ENCODE measurements at places on chromosomes 12 and 14.

DNA sequence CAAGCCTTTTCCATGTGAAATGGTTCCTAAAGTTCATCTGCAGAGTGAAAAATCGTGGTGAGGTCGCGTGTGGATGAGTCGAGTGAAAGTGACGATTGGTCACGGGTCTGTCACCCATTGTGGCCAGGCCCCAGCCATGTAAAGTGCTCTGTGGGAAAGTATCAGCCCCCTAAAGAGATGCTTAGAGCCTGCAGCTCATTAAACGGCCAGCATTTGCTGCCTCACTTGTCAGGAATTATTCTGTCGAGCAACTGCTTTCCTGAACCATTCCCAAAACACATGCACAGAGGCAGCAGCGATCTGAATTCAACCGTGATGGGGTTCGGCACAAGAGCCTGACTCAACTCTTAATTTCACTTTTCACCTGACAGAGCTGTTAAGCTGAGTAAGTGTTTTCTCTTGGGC, 16.0 kb downstream of the DBX2 start:
- DNase-seq = no peak

- peak; percentile 56 for DNase-seq
These were observed 596 bp downstream of the DLST start for GRCh38 chr14:74882103-74882920.

DNA sequence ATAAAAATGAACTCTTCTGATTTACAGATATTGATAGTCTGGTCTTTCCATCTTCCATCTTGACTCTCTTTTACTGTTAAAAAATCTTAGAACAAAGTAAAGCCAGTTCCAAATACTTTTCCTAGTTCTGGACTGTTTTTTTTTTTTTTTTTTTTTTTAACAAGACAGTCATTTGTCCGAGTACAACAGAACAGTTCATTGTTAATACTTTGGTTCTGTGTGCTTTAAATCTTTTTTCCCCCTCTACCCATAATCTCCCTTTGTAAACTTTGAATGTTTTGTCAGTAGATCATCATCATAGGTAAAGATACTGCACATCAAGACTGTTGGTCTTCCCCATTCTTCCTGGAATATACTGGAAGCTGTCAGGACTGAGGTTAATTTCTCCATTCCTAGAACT, 38.0 kb downstream of the ADIPOR2 start:
- DNase-seq = no peak

GRCh38 chr12:72300728-72301127, 28.6 kb downstream of the TRHDE start:
- DNase-seq = no peak

- DNase-seq = no peak
These were observed 1.9 kb upstream of the KLHDC1 start for GRCh38 chr14:49691031-49691430.

- DNase-seq = no peak
These were observed 256.3 kb downstream of the TMTC2 start for GRCh38 chr12:82942991-82943401.

DNA sequence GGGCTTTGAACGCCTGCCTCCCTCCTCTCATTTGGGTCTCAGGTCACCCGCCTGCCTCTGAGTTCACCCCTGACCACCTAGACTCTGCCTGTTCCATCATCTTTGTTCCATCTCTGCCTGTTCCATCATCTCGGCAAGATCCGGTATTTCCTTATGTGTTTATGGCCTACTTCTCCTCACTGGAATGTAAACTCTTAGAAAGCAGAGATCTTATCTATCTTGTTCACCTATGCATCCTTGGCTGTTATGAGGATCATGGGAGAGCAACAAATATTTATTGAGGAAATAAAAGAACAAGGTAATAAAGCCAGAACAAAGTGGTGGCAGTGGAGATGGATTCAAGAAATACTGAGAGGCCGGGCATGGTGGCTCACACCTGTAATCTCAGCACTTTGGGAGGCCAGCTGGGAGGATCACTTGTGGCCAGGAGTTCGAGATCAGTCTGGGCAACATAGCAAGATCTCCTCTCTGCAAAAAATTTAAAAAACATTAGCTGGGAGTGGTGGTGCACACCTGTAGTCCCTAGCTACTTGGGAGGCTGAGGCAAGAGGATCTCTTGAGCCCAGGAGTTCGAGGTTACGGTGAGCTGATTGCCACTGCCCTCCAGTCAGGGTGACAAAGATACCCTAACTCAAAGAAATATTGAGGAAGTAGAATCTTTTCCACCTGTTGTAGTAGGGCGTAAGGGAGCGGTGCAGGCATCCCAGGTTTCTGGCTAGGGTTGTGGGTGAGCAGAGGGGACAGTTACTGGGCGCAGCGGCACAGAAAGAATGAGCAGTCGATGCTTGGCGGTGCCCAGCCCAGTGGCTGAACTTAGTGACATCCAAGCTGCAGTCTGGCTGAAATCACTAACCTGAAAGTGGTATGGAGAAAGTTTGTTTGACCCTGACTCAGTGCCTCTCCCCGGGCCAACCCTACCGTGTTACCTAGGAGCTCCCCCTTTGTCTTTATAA, 1.7 kb upstream of the KLC1 start:
- no peak for DNase-seq

GRCh38 chr14:74976264-74977113, 21.1 kb upstream of the PGF start:
- DNase-seq = no peak

DNA sequence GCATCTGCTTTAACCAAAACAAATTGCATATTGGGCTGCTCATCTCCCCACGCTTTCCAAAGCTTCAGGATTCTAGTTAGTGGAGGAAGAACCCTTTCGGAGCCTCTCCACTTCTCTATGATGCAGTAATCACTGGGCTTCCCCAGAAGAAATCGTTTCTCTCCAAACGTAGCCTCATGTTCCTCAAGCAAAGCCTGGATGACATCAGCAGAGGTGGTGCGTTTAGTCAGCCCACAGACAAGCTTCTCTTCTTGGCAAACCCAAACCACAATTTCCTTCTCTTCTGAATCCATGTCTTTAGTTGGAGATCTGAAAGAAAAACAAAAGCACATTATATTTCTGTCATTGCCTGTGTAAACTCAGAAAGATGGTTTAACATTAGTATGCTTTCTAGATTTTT, 30.6 kb downstream of the RASSF9 start:
- DNase-seq = no peak

GRCh38 chr14:58299401-58300330, 1.3 kb downstream of the ARID4A start:
- DNase-seq = peak; percentile 14

DNA sequence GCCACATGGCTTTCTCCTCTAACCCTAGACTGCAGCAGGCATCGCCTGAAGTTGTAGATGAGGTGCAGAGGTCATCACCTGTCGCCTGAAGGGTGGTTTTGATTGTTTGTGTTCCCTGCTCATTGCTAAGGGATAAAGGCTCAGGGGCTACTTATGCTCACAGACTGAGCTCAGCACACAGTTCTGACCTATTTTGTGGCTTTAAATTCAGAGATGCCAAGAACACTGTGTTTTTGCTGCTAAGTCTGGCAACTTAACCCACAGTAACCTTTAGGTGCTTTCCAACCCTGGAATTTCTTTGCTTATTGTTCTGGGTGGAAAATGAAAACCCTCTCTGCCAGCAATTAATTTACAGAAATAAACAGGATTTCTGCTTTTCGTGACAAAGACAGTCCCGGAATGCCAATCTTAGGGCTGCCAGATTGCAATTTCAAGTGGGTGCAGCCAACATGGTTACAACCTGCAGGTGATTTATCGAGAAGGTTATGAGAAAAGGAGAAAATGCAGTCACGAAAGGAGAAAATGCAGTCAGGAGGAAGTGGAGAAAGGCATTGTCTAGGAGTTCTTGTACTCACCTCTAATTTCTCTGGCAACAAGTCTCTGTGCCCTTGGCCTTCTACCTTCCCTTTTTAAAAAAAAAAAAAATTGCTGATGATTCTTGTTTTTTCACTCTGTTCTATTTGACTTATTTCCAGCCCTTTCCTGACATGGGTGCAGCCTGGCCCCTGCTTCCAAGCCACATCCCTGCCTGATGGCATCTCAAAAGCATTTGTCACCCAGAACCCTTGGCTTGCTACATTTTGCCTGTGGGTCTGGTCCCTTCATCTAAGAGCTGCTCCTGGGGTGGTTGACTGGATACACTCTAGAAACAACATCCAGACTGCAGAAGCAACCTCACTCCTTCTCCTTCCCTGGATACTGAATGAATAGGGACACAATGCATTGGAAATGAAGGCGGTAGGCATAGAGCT, 23.3 kb downstream of the NPC2 start:
- no peak for DNase-seq

GRCh38 chr12:4518106-4518728, 20.5 kb upstream of the RAD51AP1 start:
- no peak for DNase-seq

GRCh38 chr12:116922194-116922897, 11.6 kb downstream of the FBXW8 start:
- DNase-seq = no peak

GRCh38 chr14:74241652-74242017, 2.4 kb downstream of the VSX2 start:
- no peak for DNase-seq

- DNase-seq = no peak
These were observed 16.9 kb downstream of the PDE6H start for GRCh38 chr12:14989790-14990189.

GRCh38 chr12:47097276-47097896, 17.6 kb upstream of the AMIGO2 start:
- DNase-seq = no peak

DNA sequence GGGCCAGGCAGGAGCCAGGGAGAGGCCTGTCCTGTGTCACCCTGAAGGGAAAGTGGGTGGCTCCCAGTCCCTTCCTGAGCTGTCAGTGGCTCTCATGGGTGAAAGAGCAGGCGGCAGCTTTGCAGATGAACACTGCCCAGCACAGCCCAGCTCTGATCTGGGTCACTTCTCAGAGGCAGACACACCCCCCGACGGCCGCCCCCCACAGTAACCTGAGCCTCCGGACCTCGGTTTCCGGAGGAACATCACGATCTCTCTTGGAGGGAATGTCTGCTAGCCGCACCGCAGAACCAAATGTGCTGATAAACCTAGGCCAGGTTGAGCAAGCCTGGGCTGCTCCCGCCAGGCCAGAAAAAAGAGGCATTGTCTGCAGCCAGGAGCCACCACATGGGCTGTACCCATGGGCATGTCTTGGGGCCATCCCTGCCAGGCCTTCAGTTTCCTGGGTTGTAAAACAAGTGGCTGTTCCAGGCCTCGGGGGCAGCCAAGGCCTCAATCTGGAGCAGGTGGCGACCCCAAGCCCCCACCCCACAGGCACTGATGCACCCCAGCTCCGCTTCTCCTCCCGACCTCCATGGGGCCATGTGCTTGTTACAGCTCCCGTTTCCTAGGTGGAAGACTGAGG, 57.6 kb downstream of the NCOR2 start:
- no peak for DNase-seq

- DNase-seq = no peak
These were observed 196.1 kb upstream of the LHX5 start for GRCh38 chr12:113667676-113668356.

DNA sequence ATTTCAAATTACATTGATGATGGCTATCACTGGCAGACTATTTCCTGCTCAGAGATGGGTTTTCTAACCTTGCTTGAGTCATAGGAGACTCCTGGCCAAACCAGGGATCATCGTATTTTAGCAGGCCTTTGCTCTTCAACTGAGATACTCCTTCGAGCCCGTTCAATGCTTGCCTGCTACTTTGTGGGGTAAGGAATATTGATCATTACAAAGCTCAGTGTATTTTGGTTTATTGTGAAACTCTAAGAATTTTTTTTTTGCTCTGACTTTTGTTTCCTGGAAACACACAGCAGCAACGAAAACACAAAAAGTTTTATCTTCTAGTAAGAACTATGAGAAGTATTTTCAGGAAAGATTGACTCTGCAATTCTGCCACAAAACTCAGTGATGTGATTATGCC, 4.1 kb downstream of the GPRC5D start:
- no peak for DNase-seq

DNA sequence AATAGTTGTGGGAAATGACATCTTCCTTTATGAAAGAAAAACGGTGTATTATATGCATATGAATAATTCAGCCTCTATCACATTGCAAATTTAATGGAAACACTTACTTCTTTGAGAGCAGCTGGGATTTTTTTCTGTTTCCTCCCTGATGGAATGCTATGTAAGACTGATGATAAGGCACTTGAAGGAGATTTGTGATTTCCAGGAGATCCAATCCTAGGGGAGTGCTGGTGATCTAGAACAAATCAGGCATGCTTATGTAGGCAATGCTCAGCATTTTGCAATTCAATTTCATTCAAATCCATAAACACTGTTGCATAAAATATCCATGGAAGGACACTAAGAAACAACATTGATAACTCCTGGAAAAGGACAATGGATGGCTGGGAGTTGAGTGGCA, 16.0 kb upstream of the NR2C1 start:
- no peak for DNase-seq

DNA sequence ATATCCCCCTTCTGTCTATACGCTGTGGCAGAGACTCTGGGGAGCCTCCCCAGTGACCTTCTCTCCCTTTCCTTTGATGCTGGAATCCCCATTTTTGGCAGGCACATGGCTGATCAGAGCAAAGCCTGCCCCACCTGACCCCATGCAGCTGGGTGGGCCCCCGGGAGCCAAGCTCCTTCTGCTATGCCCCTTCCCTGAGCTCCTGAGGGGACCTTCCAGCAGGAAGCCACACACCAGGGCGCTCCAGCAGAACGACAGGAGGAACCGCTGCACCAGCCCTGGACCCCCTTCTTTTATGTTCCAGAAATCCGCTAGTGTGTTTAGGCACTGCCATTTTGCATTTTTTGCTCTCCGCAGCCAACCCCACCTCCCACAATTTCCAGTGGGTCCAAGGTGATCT, 44.6 kb downstream of the TRAFD1 start:
- no peak for DNase-seq

DNA sequence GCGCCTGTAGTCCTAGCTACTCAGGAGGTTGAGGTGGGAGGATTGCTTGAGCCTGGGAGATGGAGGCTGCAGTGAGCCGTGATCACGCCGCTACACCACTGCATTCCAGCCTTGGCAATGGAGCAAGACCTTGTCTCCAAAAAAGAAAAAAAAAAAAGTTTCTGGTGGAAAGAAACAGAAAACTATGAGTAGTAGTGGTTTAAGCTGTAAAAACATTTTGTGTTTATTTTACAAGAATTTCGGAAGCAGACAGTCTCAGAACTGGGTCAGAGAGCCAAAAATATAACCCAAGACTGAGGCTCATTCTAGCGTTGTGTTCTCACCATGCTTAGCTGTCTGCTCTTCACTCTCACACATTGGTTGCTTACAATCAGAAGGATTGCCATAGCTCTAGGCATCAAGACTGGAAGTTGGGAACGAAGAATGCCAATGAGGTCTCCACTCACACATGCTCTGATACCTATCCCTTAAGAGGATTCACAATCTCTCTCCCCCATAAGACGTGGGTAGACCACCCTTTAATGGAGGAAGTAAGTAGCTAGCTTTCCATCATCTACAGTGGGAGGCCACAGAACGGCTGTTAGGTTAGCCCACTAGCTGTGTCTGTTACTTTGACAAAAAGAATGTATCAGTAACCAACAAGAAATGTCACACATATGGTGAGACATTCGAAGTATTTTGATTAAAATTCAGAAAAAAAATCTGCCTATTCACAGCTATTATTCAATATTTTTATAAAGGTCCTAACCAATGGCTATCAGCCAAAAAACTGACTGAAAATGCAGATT, 117.6 kb upstream of the RASSF8 start:
- no peak for DNase-seq

Data from activated naive CD8-positive, alpha-beta T cell treated with anti-CD3 and anti-CD28 coated beads, Interleukin-2, amount 50 U/mL, for 24 hours (primary cell).